ENCODE measurements at places on chromosomes 7 and 10.

DNA sequence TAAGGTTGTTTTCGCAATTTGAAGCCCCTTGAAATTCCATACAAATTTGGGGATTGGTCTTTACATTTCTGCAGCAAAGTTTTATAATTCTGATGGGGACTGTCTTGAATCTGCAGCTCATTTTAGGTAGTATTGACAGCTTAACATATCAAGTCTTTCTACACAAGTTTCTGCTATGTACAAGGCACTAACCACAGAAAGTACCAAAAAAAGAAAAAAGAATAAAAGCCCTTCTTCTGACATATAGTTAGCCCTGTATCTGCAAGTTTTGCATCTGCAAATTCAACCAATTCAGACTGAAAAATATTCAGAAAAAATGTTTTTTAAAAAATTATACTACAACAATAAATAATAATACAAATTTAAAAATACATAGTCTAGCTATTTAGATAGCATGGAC, 15.3 kb downstream of the POT1 start:
- no peak for DNase-seq

DNA sequence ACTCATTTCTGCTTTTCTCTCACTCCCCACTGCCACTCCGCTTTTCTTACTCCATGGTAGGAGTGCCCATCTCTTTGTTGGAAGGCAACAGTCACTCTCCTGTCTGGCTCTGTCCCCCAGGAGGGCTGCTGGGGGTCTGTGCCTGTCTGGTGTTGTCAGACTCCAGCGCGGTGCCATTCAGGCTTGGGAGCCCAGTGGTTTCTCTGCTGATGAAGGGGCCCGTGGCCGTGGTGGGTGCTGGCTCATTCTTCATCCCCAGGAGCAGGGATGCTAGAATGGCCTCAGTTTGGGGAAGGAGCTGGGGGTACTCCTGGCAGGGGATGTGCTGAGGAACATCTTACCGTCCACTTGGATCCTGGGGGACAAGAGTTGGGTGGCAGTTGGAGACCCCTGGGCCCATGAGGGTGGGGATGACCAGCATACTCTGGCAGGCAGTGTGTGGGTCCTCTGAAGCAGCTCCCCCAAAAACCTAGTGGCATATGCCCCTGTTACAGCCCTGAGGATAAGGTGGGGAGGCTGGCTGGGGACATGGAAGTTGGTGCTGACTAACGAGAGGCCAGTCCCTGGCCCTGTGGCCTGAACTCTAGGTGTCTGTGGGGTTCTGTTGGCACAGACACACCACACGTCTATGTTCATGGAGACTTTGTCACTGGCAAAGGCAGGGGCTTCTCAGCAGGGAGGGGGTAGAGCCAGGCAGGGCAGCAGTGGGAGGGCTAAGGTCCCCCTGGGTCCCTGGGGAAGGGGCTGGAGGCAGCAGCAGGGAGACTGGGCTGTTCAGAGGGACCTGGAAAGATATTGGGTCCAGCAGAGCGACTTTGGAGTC, 102.8 kb upstream of the RET start:
- DNase-seq = no peak

- no peak for DNase-seq
These were observed 36.5 kb downstream of the DLG5 start for GRCh38 chr10:77890097-77890496.

- no peak for DNase-seq
These were observed 30.0 kb downstream of the SFXN4 start for GRCh38 chr10:119135513-119135881.

- DNase-seq = no peak
These were observed 68.0 kb downstream of the CXCL12 start for GRCh38 chr10:44316922-44317215.
